Peyer's patch (tissue), 4 donors: ENCODE measurements at places on chromosomes 2 and 18. TPM values are rescaled to one million over a fixed set of nuclear protein-coding genes. Genes with fewer than 3 reads are reported as not detected.

GRCh38 chr18:336713-337112, 68.9 kb upstream of the THOC1 start:
- no peak for DNase-seq

GRCh38 chr2:152396763-152397162, 61.8 kb downstream of the FMNL2 start:
- no peak for DNase-seq

GRCh38 chr2:84940088-84940470, 30.9 kb upstream of the KCMF1 start:
- no peak for DNase-seq

DNA sequence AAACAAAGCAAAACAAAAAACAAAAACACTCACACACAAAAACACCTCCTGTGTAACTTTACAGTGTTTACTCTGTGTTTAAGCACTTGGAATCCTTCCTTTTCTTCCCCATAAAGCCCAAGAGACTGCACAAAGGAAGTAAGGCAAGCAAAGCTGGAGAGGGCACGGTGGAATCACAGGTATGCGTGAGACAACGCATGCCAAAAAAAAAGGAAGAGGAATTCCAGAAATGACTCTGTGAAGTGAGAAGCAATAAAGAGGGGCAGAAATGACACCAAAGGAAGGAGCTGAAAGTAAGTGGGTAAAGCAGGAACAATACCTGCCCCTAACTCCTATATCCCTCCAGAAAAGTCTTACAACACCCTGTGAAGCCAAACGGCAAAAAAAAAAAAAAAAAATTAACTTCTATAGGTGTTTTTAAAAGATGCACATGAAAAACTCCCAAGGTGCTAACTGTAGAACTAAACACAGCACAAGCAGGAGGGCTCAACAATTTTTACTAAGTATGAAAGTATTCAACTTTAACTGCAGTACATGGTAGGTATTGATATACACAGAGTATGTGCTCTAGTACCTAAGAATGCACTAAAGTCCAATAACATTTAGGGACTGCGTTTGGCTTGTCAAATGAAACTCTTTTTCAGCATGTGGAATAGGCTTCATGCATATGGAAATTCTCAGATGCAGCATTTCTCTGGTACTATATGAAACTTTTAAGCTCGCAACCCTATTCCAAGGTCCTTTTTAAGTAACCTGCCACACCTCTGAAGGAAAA, 9.1 kb downstream of the RND3 start:
- DNase-seq, result no peak

- DNase-seq, result no peak
Measured at GRCh38 chr18:71583252-71583651, 960.9 kb downstream of the CBLN2 start.

GRCh38 chr2:149586898-149587219, 716 bp downstream of the MMADHC start:
- DNase-seq, result no peak

GRCh38 chr2:48519593-48519992, 10.4 kb upstream of the STON1 start:
- no peak for DNase-seq

Gene KCNS3
- 1.6 TPM for total RNA-seq

Gene ERBB4
- not detected for total RNA-seq

Gene WDFY1
- 58.1 TPM for total RNA-seq

Gene GKN2
- total RNA-seq, result not detected

Gene TGIF1
- total RNA-seq, result 37.0 TPM

Gene RAB12
- total RNA-seq, result 37.1 TPM
